ENCODE measurements at places on chromosomes 13 and 19.

GRCh38 chr19:34104557-34104956 is 67.7 kb upstream of the LSM14A start:
- DNase-seq, result no peak

DNA sequence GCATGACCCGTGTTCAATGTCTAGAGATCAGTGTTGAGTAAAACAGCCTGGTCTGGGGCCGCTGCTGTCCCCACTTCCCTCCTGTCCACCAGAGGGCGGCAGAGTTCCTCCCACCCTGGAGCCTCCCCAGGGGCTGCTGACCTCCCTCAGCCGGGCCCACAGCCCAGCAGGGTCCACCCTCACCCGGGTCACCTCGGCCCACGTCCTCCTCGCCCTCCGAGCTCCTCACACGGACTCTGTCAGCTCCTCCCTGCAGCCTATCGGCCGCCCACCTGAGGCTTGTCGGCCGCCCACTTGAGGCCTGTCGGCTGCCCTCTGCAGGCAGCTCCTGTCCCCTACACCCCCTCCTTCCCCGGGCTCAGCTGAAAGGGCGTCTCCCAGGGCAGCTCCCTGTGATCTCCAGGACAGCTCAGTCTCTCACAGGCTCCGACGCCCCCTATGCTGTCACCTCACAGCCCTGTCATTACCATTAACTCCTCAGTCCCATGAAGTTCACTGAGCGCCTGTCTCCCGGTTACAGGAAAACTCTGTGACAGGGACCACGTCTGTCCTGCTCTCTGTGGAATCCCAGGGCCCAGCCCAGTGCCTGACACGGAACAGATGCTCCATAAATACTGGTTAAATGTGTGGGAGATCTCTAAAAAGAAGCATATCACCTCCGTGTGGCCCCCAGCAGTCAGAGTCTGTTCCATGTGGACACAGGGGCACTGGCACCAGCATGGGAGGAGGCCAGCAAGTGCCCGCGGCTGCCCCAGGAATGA is 1.5 kb upstream of the CEACAM5 start:
- peak; percentile 53 for DNase-seq

- no peak for DNase-seq
Observed at GRCh38 chr13:111006506-111007031, 91.7 kb upstream of the ANKRD10 start.

DNA sequence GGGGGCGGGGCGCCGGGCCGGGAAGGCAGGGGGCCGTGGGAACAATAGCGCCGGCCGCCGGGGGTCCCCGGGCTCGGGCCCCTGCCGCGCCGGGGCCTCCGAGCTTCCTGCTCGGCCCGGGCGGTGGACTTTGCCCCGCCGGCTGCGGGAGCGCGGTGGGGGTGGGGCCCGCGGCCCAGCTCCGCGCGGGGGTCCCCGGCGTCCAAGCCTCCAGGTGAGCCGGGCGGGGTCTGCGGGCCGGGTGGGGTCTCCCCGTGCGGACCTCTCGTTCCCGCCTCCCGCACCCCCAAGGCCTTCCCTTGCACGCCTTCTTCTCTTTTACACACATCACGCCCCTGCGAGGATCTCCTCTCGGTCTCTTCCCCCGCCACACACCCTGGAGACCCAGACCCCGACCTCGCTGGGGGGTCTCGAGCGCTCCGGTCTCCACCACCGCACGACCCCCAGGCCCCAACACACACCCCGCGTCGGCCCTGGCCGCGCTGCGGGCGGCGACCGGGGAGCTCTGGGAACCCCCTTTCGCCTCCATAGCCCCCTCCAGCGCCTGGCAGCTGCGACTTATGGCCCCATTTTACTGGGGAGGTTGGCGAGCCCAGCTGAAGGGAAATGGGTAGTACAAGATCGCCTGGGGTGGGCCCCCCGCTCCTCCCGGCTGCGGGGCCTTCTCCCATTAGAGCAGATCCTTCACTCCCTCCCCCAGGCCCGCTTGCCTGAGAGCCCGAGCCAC is 711 bp downstream of the CAMSAP3 start:
- DNase-seq, result no peak

DNA sequence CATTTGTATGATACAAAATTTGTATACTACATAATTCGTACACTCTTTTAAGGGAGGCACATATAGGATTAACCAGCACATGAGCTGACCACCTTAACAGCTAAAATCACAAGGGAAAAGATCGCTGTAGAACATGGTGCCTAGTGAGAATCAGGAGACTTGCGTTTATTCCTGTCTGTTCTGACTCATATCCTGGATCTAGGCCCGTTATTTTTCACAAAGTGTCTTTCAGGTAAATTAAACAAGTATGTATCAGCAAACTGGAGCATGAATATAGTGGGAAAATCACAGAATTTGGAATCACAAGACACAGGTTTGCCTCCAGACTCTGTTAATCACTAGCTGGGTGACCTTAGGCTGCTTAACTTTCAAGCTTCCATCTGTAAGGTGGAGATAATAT is 47.5 kb upstream of the ESD start:
- DNase-seq, result no peak

DNA sequence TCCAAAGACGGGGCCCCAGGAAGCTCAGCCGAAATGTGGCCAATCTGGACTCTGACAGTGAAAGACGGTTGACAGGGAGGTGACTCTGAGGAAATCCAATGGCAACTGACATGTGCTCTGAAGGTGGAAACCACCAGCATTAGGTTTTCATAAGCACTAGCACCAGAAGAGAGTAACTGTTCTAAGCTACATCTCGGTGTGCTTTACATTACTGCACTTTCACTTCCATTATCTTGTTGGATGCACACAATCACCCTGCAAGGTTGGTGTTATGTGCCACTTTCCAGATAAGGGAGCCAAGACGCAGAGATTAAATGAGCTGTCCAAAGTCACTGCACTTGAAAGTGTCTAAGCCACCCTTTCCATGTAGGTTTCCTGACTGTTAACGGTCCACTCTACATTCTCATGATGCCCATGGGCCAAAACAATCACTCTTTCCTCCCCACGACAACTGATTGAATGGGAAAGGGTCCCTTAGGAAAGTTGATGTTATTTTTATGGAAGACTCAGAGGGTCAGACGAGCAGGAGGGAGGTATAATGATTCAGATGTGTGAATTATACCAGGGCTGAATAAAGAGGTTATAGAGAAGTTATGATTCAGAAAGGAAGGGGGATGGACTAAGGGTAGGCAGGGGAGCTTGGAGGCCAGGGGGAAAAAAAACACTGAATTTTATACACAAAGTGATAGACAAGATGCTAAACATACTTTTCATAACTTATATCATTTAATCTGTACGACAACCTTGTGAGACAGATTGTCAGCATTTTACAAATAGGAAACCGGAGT is 52.8 kb downstream of the RUBCNL start:
- DNase-seq, result no peak

- no peak for DNase-seq
Observed at GRCh38 chr19:52735734-52736133, 890 bp upstream of the ZNF611 start.

DNA sequence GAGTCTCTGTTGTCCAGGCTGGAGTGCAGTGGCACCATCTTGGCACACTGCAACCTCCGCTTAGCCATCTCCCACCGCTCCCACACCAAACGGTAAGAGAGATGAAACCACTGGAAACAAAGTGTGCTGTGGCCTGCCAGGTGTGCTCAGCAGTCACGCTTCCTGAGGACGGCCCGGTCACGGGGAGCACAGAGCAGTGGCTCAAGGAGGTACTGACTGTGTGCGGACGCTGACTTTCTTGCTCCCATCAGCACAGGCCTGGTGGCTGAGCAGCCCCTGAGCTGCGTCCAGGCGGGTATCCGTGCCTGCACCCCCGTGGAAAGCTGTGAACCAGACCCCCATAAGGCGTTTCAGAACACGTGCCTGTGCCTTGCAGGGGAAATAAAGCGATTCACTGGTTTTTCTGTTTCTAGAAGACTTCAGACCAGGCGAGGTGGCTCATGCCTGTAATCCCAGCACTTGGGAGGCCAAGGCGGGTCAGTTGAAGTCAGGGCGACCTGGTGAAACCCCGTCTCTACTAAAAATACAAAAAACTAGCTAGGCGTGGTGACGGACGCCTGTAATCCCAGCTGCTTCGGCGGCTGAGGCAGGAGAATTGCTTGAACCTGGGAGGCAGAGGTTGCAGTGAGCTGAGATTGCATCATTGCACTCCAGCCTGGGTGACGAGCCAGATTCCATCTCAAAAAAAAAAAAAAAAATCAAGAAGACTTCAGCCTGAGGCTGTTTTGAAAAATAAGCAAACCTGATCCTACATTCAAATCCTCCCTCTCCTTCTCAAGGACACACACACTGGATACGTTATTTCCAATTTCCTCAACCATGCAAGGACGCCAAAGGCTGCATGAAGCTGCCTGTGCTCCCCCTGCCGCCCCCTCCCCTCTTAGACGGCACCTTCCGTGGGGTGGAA is 25.5 kb downstream of the ADPRHL1 start:
- DNase-seq, result no peak

GRCh38 chr13:98521461-98522247 is 55.3 kb downstream of the STK24 start:
- no peak for DNase-seq

GRCh38 chr19:2607712-2608601 is 94.5 kb downstream of the GNG7 start:
- peak; percentile 33 for DNase-seq

GRCh38 chr13:113792236-113792770 is 33.3 kb downstream of the TMEM255B start:
- DNase-seq, result no peak

- no peak for DNase-seq
Observed at GRCh38 chr19:18085702-18086457, 854 bp downstream of the IL12RB1 start.

DNA sequence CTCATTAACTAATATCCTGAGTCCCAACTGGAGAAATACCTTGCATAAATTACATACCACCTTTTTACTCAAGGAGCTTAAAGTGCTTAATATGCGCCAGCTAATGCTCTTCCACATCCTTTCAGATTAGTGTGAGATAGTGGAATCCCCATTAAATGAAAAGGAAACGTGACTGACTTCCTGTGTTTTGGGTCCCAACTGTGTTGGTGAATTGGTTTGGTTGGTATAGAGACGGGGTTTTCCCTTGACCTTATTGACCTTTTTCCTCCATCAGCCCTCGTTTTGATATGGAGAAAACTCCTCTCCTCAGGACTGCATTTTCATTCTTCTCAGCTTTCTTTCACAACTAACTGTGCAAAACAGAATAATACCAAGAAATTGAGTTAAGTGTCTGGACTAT is 163.5 kb downstream of the PAN3 start:
- DNase-seq, result no peak

All from stimulated activated CD4-positive, alpha-beta T cell treated with anti-CD3 and anti-CD28 coated beads, Interleukin-15, amount 100 ng/mL, for 1 hour (primary cell).